GM12878 (cell line): ENCODE measurements at places on chromosomes 1 and 21. TPM values are rescaled to one million over a fixed set of nuclear protein-coding genes. Genes with fewer than 3 reads are reported as not detected.

The SH3D21 gene
- 4.9 and 5.5 TPM in 2 replicates for total RNA-seq

DNA sequence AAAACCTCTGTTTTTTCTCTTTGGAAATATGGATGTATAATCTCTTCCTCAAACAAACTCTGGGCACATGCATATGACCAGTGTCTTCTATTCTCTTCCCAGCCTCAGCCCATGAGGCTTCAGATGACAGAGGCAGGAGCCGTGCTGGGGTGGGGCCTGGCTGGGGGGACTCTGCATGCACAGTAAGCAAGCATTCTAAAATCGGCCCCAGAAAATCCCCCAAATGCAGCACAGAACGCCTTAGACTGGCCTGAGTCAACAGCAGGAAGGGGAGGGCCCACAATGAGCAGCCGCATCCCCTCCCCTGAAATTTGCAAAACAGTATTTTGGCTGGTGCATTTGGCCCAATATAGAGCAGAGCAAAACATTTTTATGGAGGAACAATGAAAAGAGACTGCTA, 47.8 kb downstream of the ITPKB start:
- no peaks in the 10 kb centered on the region for H3K27me3 ChIP-seq
- H3K4me3 ChIP-seq: no peak overlapping the region
- no peak overlapping the region for H3K27ac ChIP-seq

DNA sequence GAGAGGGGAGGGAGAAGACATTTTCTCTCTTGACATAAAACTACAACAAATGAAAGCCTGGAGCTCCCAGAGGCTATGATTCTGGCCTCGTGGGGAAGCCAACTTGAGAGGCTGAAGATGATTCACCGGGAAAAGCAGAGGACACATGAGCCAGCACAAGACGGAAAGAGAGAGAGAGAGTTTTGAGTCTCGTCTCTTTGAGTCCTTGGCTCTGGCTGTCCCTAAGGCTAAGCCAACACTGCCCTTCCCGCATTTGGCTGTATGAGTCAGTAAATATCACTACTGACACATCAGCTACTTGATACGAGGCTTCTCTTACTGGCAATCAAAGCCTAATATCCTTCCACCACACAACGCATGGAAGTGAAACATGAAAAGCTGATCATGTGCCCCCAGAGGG, 95.5 kb downstream of the GRIK3 start:
- no peak for DNase-seq
- H3K4me3 ChIP-seq: no peak overlapping the region
- no peaks in the 10 kb centered on the region for H3K36me3 ChIP-seq
- H3K27me3 ChIP-seq: no peaks in the 10 kb centered on the region; the same call in 1 of the 2 replicates
- no peak overlapping the region for H3K27ac ChIP-seq
- H3K4me1 ChIP-seq: no peaks in the 10 kb centered on the region

The CELA2A gene
- 0.90 and 1.5 TPM in 2 replicates for total RNA-seq

GRCh38 chr1:158689110-158689509, 2.6 kb upstream of the SPTA1 start:
- no peaks in the 10 kb centered on the region for H3K27me3 ChIP-seq
- H3K4me1 ChIP-seq: no peaks in the 10 kb centered on the region
- H3K36me3 ChIP-seq: no peaks in the 10 kb centered on the region
- no peak for DNase-seq
- no peak overlapping the region for H3K4me3 ChIP-seq

DNA sequence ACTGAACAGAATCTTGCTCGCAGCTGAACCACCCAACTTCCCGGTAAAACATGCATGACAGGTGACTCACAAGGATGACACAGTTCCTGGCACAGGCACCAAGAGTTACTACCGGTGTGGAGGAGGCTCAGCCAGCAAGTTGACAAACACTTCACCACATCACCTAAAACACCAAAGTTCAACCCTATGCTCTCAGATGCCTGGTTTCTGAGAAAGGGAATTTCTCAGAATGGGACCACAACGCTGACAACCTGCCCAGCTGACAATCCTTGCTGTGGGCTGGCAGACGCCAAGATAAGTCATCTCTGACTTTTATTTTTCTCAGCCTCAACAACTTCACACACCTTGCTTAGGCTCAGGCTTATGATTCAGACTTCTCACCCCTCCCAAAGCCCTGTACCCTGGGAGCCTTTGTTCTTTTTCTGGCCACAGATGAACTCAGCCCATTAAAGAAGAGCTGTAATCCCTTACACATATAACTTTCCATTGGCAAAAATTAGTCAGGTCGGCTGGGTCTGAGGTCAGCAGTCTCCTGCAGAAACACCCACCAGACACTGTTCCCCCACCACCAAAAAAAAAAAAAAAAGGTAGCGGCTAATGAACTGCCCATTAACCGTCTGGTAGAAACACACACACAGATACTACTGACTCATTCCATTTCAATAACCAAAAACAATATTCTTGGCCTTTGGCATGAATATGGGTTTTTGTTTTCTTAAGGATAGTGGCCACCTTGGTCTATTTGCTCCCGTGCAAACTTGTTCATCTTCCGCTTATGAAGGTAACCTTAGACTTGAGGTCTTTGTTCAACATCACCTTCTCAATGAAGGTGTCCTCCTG, 10.8 kb upstream of the TIAM1 start:
- H3K27ac ChIP-seq: no peak overlapping the region
- peak; percentile 51 for DNase-seq
- H3K4me1 ChIP-seq: no peaks in the 10 kb centered on the region
- no peak overlapping the region for H3K4me3 ChIP-seq
- no peaks in the 10 kb centered on the region for H3K27me3 ChIP-seq

DNA sequence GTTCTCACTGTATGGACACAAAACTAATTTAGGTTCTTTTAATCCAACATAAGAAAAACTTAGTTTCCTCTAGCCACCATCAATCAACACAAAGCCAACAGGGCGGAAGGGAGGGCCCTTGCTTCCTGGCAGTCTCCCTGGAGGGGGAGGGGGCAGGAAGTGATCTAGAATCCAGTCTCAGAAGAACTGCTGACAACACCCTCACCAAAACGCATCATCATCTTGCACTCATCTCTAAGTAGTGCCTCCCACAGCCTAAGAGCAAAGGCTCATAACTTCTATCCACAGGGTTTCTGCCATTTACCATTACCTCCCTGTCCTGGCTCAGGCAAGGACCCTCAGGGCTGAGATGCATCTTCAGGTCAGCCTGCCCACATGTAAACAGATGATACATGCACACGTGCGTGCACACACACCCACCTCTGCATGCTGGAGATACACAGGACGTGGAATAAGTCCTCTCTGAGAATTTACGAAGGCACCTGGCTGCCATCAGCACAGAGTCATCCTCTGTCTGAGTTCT, 20.5 kb downstream of the HIVEP3 start:
- H3K36me3 ChIP-seq: no peaks in the 10 kb centered on the region
- no peak overlapping the region for H3K4me3 ChIP-seq
- no peak for DNase-seq
- H3K27ac ChIP-seq: no peak overlapping the region
- no peaks in the 10 kb centered on the region for H3K27me3 ChIP-seq
- H3K4me1 ChIP-seq: peaks cover 3% of the 10 kb centered on the region; the same call in 1 of the 2 replicates

The INAVA gene
- total RNA-seq: 14.0 and 14.8 TPM in 2 replicates

The LRRC53 gene
- total RNA-seq: not detected in 2 replicates

DNA sequence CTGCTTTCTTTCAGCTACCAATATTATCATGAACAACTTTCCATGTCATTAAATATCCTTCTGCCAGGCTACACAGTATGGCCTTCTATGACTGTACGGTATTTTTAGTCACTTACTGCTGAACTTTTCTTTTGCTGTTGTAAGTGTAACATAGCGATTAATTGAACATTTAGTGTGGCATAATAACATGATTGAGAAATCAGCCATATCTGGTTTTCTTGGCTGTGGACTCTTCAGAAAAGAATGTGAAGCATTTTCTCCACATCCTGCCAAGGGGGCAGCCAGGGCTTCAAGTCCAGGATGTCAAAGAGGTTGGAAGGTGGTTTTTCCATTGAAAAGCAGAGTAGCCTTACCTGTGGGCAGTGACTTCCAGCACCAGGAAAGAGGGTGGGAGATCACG, 8.8 kb upstream of the AHCYL1 start:
- H3K27ac ChIP-seq: no peak overlapping the region
- no peak overlapping the region for H3K4me3 ChIP-seq
- no peaks in the 10 kb centered on the region; the same call in none of the 2 replicates for H3K27me3 ChIP-seq
- H3K4me1 ChIP-seq: no peaks in the 10 kb centered on the region
- DNase-seq: no peak

GRCh38 chr1:119752592-119752991, 16.1 kb downstream of the HMGCS2 start:
- no peak overlapping the region for H3K4me3 ChIP-seq
- no peak for DNase-seq
- no peaks in the 10 kb centered on the region for H3K36me3 ChIP-seq
- no peaks in the 10 kb centered on the region for H3K4me1 ChIP-seq
- H3K27ac ChIP-seq: no peak overlapping the region

DNA sequence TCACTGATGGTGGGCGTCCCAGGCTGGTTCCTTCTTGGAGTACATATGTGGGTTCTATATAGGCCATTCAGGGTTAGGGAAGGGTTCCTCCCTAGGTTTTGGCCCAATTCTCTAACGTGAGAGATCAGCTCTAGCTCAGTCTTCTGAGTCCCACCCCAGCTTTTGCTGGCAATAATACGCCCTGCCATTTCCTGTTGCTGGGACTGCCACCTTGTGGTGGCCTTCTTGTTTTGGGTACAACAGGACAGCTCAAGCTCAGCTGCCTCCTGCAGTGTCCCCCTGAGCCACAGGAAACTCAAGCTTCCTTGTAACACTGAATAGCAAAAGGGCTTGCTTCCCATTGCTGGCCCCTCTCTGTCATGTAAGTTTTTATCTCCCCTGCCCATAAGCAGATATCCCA, 77.8 kb downstream of the BACH1 start:
- H3K27ac ChIP-seq: no peak overlapping the region
- H3K36me3 ChIP-seq: no peaks in the 10 kb centered on the region
- no peak for DNase-seq
- H3K4me1 ChIP-seq: no peaks in the 10 kb centered on the region
- no peaks in the 10 kb centered on the region for H3K27me3 ChIP-seq

DNA sequence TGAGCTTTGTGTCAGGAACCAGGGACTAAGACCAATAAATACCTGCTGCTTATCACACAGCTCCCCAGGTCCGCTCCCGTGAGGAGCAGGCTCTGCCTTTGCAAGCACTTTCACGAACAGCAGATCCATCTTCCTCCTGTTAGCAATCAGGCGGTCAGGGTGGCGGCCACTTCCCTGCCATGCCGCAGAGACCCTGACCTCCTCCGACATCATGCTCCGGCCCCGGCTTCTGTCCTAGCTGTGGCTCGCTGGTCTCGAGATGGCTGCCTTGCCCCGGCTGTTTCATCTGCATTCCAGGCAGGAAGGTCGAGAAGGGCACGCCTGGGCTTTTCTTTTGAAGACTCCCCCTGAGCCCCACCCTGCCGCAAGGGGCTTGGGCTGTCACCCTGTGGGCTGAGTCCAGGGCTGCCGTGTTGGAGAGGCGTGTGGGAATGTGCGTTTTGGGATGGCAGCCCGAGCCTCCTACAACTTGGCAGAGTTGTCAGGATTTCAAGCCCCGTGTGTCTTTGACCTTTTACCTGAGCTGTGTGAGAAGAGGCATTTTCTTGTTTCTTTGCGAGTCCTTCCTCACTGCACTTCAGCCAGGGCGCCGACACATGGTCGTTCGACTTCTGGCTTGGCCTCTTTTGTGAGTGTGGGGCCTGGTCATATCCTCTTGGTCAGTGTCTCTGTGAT, 59.5 kb downstream of the AGPAT3 start:
- no peak overlapping the region for H3K4me3 ChIP-seq
- no peak for DNase-seq
- peaks cover 27% of the 10 kb centered on the region for H3K4me1 ChIP-seq
- no peak overlapping the region for H3K27ac ChIP-seq

The CLEC20A gene
- total RNA-seq: not detected in 2 replicates

- H3K27ac ChIP-seq: no peak overlapping the region
- no peaks in the 10 kb centered on the region for H3K27me3 ChIP-seq
- H3K36me3 ChIP-seq: no peaks in the 10 kb centered on the region
- no peaks in the 10 kb centered on the region for H3K4me1 ChIP-seq
These were observed 91.8 kb upstream of the NGF start for GRCh38 chr1:115429884-115430283.

DNA sequence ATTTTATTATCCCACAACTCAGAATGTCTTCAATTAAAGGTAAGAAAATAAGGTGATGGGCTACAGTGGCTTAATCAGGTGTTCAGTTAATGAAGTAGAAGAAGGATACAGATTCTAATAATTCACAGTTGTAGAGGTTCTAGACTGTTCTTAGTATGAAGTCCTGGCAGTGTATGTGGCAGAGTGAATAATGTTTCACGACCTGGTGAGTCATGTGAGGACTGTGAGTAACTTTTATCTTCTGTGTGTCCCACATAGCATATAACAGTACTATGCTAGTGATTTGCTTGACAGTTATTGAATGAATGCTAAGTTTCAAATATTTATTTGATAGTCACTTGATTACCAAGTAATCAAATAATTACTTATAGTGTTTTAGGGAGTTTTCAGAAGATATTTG, 20.0 kb downstream of the SLC16A4 start:
- H3K36me3 ChIP-seq: peaks cover 2% of the 10 kb centered on the region
- H3K4me3 ChIP-seq: no peak overlapping the region
- no peaks in the 10 kb centered on the region for H3K4me1 ChIP-seq
- no peak for DNase-seq

- no peaks in the 10 kb centered on the region for H3K27me3 ChIP-seq
- peak overlapping the region; percentile 85 for H3K27ac ChIP-seq
- H3K4me1 ChIP-seq: peaks cover 40% of the 10 kb centered on the region
- no peak for DNase-seq
These were observed 1.3 kb downstream of the MAP7D1 start for GRCh38 chr1:36157115-36157903.

- H3K36me3 ChIP-seq: no peaks in the 10 kb centered on the region
- DNase-seq: no peak
- no peaks in the 10 kb centered on the region for H3K4me1 ChIP-seq
- H3K27me3 ChIP-seq: no peaks in the 10 kb centered on the region
- H3K4me3 ChIP-seq: no peak overlapping the region
- no peak overlapping the region for H3K27ac ChIP-seq
These were observed 13.3 kb upstream of the TNFSF18 start for GRCh38 chr1:173064011-173064410.

The RIMKLA gene
- 0.05 and 0.19 TPM in 2 replicates for total RNA-seq

GRCh38 chr1:44676484-44677200, 2.1 kb downstream of the ARMH1 start:
- no peak for DNase-seq
- no peaks in the 10 kb centered on the region for H3K36me3 ChIP-seq
- peak overlapping the region; percentile 87 for H3K27ac ChIP-seq
- H3K4me1 ChIP-seq: peaks cover 55% of the 10 kb centered on the region
- peak overlapping the region; percentile 22; the same call in 1 of the 2 replicates for H3K4me3 ChIP-seq

GRCh38 chr1:109466452-109467300, at the start of gene SYPL2:
Gene SYPL2, plus strand, starts transcription at chr1:109466546. Its CDS starts 298 bp downstream, at chr1:109466844.
- DNase-seq: no peak
- no peak within 1 kb of the TSS for H3K27ac ChIP-seq
- peaks cover 7% of the 10 kb centered on the region; the same call in 1 of the 2 replicates for H3K27me3 ChIP-seq

The CFAP298 gene
- total RNA-seq: 33.1 and 34.5 TPM in 2 replicates
